ENCODE measurements at places on chromosomes 12 and 14.

DNA sequence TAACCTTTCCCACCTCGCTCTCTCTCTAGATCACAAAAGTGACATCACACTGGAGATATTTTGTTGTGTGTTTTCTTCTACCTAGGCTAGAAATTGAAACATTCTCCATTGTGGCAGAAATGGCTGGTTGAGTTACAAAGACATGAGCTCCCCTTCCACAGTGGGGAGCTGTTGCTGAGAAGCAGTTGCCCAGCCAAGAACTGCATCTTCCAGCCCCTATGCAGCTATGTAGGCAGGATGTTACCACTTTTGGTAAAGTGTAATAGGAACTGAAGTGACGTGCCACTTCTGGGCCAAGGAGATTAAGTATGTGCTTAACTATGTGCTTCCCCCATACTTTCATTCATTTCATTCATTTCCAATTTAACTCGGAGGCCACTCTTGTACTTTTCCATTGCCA lies 138.7 kb upstream of the E2F7 start:
- DNase-seq, result no peak

DNA sequence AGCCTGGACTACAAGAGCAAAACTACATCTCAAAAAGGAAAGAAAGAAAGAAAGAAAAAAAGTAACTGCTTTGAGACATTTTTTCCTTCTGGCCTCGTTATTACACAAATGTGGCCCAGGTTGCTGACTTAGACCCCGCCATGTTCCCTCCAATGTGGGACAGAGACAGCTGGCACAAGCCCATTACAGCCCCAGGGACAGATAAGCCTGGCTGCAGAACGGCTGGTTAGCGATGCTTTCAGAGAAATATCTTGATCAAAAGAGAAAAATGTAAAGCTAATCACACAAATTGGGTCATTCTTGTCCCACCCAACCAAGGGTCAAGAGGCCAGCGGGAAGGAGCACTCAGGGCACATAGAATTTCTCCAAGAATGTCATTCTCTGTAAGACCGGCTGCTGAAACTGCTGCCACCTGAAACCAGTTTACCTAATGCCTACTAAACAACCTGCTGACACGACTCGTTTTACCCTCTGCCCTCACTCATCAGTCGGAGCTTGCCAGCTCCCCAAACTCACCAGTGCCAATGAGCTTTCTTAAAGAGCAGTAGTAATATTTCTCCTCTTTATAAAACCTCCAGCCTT lies 63.1 kb downstream of the TNFAIP2 start:
- DNase-seq, result no peak

- no peak for DNase-seq
These were observed 297.1 kb downstream of the KSR2 start for GRCh38 chr12:117671734-117672133.

DNA sequence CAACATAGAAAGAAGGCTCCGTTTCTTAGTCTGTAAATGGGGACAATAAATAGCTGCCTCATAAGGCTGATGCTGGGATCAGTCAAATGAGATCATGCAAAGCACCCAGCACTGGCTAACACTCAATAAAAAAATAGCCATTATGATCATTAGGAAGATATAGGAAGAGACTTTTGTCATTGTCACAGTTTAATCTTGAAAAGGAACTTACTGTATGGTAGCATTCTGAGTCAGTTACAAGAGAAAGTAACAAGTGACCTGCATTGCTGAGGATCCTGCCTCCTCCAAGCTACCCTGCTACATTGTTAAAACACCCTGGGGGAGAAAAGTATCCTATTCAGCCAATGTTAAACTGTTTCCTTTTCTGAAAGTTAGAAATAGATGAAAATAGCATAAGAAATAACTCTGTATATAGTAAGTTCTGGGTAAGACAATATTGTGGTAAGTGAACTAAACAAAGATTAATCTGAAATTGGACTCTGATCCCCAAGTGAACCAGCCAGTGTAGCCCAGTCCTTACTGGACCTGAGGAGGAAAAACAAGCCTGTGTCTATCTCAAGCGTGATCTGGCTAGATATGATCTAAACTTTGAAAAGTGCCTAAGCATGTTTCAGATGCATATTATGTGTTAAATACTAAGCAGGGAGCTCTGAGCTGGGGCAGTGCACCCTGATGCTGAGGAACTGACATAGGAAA lies 3.6 kb upstream of the NUDT4 start:
- no peak for DNase-seq

DNA sequence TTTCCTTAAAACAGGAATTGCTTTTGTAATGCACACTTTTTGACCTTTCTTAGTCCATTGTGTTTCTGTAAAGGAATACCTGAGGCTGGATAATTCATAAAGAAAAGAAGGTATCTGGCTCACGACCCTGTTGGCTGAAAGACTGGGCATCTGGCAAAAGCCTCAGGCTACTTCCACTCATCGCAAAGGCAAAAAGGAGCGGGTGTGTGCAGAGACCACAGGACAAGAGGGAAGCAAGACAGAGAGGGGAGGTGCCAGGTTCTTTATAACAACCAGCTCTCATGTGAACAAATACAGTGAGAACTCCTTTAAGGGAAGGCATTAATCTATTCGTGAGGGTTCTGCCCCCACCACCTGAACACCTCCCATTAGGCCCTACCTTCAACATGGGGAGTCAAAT lies 182.1 kb downstream of the C12orf50 start:
- DNase-seq, result no peak

- DNase-seq, result no peak
These were observed 531.2 kb upstream of the CCDC196 start for GRCh38 chr14:65954942-65955341.

- no peak for DNase-seq
These were observed 76.1 kb downstream of the ALG10B start for GRCh38 chr12:38392554-38393144.

DNA sequence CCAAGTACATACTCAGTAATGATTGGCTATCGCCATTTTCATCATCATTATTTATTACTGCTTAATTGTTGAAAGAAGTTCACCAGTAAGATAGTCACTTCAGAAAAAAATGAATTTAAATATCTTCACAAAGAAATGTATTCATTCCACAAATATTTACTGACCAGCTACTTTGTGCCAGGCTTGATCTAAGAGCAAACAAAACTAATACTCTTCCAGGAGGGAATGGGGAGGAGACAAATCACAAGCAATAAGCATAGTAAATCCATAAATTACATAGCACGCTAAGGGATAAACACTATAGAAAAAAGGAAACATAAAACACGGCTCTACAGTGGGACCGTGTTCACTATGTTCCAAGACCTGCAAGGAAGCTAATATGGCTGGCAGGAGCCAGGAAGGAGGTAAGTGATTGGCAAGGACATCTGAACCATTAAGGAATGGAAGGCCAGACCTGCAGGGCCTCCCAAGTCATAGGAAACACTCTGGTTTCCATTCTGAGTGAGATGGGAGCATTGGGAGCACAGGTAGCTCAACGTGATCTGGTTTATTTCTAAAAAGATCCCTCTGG lies 27.5 kb downstream of the ITPR2 start:
- no peak for DNase-seq

- DNase-seq, result no peak
These were observed 45.0 kb upstream of the OR6J1 start for GRCh38 chr14:22689199-22689598.

DNA sequence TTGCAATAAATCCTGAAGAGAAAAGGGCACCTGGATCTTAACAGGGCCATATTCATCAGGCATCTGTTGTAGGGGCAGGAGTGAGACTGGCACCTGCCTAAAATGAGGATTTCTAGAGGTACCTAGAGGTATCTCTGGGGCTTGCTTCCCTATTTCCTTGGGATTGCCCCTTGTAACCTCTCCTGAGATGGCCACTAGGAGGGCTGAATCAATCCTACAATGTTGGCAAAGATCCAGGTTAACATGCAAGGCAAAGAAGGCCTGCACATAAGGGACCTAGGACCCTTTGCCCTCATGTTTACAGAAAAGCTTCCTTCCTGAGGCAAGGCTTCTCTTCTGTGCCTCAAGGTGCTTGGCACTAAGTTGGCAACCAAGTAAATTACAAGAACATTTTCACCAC lies 25.8 kb upstream of the CLEC4E start:
- DNase-seq, result no peak
